Stimulated activated CD8-positive, alpha-beta memory T cell treated with anti-CD3 and anti-CD28 coated beads, Interleukin-12 subunit alpha, Interleukin-12 subunit beta, amount 100 ng/mL, for 4 hours (primary cell): ENCODE measurements at places on chromosomes 11 and 22.

DNA sequence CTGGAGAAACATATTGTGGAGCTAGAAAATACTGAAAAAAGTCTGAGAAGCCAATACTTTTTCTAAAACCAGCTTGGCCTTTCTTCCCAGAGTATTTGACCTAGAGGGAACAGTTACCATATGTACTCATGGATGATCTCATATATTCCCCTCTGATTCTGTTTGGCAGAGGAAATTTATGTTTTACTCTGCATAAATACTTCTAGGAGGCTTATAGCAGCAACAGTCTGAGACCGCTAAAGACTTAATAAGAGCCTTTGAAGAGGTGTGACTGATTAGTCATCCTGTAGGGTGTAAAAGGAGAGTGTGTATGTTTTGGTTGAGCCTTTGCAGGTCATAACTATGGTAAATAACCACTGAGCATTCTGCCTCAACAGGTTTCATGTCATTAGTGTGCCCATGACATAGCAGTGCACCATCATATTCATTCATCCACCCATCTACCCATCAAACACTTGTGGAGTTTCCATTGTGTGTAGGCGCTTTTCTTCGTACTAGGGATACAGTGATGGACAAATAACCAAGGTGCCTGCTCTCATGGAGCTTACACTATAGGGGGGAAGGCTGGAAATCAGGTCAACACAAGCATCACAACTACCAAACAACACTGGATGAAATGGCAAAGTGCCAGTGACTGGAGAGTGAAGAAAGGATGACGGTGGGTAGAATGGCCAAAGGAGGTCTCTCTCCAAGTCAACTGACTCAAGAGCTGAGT lies 44.5 kb downstream of the TRAF6 start:
- DNase-seq = no peak

- DNase-seq = no peak
Measured at GRCh38 chr11:71169313-71169712, 83.1 kb downstream of the SHANK2 start.

- no peak for DNase-seq
Measured at GRCh38 chr11:126415669-126416420, 60.4 kb downstream of the ST3GAL4 start.

GRCh38 chr11:19905280-19905853 lies 192.7 kb downstream of the NAV2 start:
- no peak for DNase-seq

GRCh38 chr22:29339381-29340235 lies 24.1 kb upstream of the RASL10A start:
- no peak for DNase-seq

GRCh38 chr22:23478175-23478574 lies 101.9 kb downstream of the IGLL1 start:
- DNase-seq = no peak

DNA sequence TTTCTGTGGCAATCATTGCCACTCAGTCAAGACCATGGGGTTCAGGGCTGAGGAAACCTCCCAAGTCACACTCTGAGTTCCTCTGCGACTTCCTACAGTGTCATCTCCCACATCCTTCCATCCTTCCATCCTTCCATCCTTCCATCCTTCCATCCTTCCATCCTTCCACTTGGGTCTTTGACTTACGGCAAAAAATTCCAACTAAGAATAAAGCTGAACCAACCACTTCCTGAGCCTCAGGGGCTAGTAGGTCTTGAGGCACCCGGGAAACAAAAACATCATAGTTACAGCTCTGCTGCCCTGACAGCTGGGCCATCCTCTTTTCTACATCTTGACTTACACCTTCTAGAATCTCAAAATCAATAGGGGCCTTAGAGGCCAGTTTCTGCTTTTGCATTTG lies 32.1 kb downstream of the EHF start:
- no peak for DNase-seq
